ENCODE measurements at places on chromosomes 7 and 10.

- DNase-seq = no peak
Measured at GRCh38 chr10:48216744-48217143, 57.8 kb downstream of the FRMPD2 start.

GRCh38 chr10:18501198-18501597, 150.2 kb downstream of the NSUN6 start:
- DNase-seq = no peak

DNA sequence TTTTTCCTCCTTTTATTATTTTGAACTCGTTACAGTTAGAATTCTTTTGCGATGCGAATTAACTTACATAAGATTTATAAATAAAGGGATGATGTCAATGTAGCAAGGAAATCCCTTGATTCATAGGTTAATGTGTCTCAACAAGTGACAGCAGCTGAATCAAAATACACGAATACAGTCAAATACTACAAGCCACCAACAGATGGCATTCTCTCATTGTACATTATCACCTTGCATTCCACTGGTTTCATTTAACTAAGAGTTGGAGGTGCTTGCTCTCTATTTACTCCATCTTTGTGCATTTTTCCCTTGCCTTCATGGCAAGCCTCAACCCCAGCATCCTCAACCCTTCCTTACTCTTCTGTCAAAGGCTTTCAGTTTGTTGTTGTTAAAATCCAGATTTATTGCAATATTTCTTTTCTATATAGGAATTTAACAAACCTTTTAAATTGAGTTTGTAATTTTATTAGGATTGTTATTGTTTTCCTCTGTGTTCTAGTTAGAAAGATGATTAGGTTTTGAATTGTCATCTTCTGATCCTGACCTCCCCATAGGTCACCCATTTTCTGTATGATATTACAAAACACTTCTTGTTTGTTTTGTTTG, 78.3 kb downstream of the SLC25A40 start:
- peak; percentile 60 for DNase-seq

DNA sequence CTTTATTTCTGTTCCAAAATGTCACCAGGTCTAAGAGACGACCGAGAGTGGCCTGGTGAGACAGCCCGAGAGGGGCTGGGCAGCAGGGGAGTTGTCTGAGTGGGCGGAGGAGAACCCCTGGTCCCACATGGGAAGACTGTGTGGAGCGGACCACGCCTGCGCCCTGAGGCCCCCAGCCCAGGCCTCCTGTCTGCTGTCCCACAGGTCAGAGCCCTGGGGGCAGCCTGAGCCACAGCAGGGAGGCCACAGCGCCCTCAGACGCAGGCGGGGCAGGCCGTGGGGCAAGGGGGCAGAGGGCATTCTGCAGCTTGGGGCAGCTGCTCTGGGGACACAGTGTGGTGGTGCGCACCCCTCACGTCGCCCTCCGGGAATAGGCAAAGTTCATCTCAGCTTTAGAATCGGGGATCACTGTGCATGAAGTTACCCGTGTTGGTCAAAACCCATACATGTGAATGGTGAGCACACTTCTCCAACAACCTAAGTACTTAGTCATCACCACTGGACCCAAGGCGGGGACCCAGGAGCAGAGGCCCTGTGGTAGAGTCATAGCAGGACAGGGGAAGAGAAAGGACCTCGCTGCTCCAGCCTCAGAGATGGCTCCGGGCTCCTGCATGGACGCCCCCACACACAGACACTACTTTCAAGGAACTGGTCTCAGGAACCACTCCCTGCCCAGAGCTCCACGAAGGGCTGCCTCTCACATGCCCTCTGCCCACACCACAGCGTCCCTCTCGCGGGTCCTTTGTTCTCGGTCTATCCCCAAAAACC, 214.7 kb downstream of the ELFN1 start:
- no peak for DNase-seq

DNA sequence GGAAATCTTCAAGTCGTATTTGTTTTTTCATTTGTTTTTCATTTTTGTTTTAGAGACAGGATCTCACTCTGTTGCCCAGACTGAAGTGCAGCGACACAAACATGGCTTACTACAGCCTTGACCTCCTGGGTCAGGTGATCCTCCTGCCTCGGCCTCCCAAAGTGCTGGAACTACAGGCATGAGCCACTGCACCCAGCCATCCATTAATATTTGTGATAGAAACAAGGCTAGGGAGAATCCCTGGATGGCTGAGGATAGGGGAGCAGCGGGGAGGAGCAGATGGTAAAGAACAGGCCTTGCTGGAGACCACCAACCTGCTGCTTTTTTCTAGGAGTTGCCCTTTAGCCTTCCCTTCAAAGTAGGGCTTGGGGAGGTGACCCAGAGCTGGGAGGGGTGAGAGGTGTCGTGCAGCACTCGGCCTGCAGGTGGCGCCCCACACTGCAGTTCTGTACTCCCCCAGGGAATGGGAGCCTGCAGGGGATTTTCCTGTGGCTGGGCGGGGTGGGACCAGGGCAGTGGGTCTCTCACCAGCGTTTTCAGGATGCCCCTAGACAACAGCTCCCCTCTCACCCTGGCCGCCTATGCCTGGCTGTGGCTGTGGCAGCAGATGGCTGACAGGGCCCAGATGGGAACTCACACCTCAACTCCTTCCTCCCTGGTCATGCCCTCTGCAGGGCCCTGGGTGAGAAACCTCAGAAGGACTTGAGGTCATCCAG, 12.6 kb upstream of the CDH23 start:
- DNase-seq = no peak

GRCh38 chr10:63261496-63261895, 128.4 kb downstream of the NRBF2 start:
- no peak for DNase-seq

DNA sequence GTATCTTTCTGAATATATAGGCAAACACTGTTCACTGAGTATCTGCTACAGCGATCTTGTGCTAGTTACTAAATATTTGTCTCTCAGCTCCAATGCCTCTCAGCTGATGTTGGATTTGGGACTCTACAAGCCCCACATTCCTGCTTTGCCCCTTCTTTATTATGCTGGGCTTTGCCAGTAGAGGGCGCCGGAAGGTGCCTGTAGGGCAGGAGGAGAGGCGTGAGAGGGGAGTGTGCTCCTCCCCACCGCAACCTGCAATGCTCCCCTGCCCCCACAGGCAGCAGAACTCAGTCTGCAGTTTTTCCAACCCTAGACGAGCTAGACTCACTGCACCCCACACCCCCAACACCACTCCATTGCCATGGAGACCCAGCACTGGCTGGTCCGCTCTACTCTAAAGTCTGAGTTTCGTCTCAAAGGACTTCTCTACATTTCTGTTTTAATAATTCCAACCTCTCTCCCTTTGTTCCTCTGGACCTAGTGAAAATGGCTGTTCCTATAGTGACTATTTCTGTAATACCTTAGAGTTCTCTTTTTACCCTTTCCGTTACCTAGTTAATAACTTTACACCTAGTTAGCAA, 337.6 kb downstream of the CCSER2 start:
- DNase-seq = no peak

- no peak for DNase-seq
Measured at GRCh38 chr7:97126483-97127171, 9.1 kb downstream of the SDHAF3 start.

- DNase-seq = no peak
Measured at GRCh38 chr10:31959461-31960173, 31.0 kb upstream of the ARHGAP12 start.

GRCh38 chr7:25854608-25855497, 297.1 kb upstream of the NFE2L3 start:
- DNase-seq = peak; percentile 99

DNA sequence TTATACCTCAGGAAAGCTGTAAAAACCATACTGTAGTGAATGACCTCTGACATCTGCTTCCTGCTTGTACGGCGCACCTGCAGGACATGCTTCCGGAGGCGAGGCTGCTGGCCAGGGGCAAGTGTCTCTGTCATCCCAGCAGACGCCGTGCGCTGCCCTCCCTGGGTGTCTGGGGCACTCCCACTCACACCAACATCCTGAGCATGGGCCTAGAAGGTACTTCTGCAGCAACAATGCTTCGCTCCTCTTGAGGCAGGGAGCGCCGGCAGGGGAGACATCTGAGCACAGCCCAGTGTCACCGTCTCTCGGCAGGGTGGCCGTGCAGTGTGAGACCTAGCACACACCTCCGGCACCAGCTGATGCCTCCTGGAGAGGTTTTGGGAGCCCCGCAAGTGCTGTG, 269.2 kb downstream of the MAD1L1 start:
- DNase-seq = no peak

- DNase-seq = no peak
Measured at GRCh38 chr7:84337429-84337828, 142.8 kb upstream of the SEMA3A start.

DNA sequence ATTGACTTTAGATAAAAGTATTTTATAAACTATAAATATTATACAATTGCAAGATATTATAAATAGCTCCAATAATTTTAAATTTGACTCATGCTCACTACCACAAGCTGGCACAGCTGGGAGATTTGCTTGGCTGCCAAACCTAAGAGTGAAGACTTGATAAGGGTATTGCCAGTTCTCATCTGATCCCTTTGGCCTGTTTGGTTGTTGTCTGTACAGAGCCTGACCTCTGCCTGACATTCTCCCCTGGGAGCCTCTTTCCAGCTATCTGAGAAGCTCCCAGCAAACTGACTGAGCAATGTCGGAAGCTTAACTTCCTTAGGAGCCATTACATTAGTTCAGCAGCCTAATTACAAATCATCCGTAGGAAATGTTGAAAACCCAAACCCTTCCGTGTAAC, 10.2 kb upstream of the LMOD2 start:
- no peak for DNase-seq

GRCh38 chr7:25349283-25350017, 121.2 kb upstream of the NPVF start:
- no peak for DNase-seq

DNA sequence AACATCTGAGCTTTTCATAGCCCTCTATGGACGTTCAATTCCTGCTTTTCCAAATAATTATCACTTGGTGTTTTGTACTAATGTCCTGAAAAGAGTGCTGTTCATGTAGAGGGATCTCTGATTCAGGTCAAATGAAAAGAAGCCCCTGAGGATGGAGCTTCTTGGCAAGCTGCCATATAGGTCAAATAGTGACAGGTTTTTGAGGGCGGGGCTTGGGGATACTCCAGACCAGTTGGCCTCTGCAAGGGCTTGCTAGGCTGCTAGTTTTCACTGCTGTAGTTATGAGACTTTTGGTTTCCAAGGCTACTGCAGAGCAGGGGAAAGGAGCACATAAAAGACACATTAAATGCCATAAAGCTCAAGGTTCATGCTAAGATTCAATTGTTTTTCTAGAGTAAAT, 257.2 kb upstream of the CACNA2D1 start:
- no peak for DNase-seq

- DNase-seq = peak; percentile 90
Measured at GRCh38 chr10:132667342-132668047, 118.5 kb downstream of the NKX6-2 start.

DNA sequence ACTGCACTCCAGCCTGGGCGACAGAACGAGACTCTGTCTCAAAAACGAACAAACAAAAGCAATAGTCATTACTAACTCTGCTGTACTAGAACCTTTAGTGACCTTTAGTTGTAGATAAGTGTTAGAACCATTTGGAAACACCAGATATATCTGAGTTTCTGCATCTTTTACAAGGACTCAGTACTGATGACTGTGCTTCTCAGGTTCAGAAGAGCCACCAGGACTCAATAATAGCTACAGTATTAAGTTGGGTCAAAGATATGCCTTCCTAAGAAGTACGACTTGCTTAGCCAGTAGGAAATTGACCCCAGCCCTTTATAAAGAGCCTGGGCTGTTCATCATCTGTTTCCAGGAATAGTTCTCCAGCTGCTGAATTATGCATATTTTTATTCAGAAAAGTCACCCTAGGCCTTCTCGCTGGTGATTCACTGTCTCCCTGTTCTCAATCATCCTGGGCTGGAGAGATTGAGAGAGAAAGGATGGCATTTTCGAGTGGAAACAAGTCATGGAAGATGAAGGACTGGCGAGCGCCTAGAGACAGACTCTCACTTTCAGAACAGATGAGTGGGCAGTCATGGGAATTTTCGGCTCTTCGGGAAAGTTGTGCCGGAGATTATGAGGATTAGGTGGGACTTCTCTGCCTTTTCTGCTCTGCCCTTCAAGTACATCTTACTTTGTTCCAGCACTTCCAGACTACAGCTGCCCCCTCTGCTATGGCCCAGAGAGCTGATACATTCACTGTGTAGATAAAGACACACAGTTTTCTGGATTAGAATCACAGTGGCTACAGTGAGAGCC, 316.1 kb downstream of the CCDC3 start:
- DNase-seq = no peak

DNA sequence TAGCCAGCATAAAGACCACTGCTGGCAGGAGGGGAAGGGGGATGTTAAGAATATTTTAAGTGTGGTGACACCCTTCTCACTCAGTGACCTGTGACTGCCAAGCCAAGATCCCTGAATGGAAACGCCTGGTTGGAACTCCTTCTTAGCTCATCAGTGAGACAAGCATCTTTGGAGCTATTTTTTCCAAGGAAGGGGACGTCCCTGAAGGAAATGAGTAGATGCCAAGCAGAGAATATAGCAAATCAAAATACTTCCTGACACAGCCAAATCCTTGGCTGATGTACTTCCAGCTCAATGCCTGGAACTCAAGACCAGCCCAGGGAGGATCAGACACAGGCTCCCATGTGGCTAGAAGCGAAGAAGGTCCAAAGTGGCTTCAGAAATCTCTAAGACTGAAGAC, 82.2 kb downstream of the SORBS1 start:
- no peak for DNase-seq

Data from epithelial cell of proximal tubule (primary cell).